ENCODE measurements at places on chromosomes 16 and 17.

GRCh38 chr17:65750631-65751115, 189.2 kb upstream of the AXIN2 start:
- peak; percentile 52 for DNase-seq

GRCh38 chr17:8120520-8121406, 2.4 kb upstream of the ALOXE3 start:
- peak; percentile 35 for DNase-seq

DNA sequence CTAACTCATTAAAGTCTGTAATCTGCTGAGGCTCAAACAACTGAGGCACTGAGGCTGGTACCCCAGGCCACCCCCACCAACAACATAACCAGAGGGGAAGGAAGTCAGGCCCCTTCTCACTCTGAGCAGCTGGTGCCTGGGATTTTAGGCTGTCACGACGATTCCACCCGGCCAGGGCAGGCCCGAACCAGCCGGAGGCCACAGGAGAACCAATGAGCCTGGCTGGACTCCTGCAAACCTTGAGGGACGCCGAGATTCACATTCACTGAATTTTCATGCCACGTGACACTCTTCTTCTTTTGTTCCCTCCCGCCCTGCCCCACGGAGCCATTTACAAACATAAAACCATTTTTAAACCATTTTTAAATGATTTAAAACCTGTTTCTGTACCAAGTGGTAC, 48.1 kb downstream of the RPH3AL start:
- no peak for DNase-seq

GRCh38 chr16:19236561-19237209, 48.8 kb upstream of the CLEC19A start:
- no peak for DNase-seq

GRCh38 chr16:81748476-81749198, 30.5 kb upstream of the PLCG2 start:
- no peak for DNase-seq

GRCh38 chr16:89696670-89697128, 4.8 kb downstream of the SPATA2L start:
- no peak for DNase-seq

GRCh38 chr17:33401249-33401648, 108.2 kb upstream of the ASIC2 start:
- no peak for DNase-seq

DNA sequence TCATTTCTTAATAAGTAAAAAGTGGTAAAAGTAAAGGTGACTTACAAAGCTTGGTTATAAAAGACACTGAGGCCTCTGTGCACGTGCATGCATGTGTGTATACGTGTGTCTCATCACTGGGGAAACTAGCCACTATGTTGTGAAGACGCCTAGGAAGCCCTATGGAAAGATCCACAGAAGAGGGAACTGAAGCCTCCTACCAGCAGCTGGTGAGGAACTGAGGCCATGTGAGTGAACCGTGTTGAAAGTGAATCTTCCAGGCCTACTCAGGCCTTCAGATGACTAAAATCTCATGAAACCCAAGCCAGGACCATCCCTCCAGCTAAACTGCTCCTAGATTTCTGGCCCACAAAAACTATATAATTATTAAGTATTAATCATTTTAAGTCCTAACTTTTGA, 23.7 kb downstream of the PHLPP2 start:
- DNase-seq, result no peak

GRCh38 chr17:65022751-65023700, 33.5 kb downstream of the GNA13 start:
- DNase-seq, result no peak

DNA sequence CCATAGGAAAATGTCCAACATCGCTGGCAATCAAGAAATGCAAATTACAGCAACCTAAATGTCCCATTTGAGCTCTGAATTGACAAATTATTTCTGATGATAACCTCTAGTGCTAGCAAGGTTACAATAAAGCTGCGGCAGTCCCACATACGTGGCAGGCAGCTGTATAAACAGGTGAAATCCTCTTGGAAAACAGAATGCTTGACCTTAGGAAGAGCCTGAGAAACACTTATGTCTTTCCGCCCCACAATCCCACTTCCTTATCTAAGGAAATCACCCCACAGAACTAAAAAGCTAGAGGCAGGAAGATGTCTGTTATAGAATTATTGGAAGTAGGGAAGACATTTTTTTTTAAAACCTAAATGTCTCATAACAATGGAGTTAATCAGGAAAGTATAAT, 154.3 kb downstream of the KATNIP start:
- DNase-seq, result no peak

DNA sequence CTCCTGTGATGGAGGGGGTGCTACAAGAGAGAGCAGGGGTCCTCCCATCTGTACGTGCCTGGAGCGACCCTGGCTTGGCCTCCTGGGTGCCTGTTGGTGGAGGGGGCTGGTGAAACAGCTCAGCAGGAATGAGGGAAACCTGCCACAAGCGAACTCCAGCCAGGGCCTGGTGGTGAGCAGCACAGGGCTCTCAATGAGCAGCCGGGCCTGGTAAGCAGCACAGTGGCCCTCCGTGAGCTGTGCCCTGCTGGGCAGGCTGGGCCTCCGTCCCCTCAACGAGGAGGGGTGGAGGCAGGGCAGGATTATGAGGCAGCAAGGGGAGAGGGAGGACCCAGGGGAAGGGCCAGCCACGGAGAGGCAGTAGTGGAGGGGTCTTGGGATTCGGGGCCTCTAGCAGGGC, 101.9 kb downstream of the SDK2 start:
- no peak for DNase-seq

DNA sequence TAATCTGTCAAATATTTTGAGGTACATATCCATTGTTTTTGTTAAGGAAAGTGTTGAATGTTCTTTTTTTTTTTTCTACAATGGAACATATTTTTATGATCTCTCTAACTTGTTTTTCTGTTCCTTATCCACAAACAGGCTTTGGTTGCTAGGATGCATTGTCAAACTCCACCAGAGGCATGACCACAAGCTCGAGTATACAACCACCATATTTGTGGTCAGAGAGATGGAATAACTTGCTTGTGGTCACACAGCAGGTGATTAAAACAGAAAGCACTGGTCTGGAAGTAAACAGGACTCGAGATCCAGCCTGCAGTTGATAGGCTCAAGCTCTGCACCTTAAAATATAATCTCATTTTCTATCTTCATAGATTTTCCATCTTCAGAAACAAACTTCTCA, 105.8 kb upstream of the ADAMTS18 start:
- no peak for DNase-seq

Data from T follicular helper cell (primary cell).